NCI-H1417 treated with DMSO at 0.1 percent for 48 hours (cell line): ENCODE measurements at places on chromosomes 1 and 21.

DNA sequence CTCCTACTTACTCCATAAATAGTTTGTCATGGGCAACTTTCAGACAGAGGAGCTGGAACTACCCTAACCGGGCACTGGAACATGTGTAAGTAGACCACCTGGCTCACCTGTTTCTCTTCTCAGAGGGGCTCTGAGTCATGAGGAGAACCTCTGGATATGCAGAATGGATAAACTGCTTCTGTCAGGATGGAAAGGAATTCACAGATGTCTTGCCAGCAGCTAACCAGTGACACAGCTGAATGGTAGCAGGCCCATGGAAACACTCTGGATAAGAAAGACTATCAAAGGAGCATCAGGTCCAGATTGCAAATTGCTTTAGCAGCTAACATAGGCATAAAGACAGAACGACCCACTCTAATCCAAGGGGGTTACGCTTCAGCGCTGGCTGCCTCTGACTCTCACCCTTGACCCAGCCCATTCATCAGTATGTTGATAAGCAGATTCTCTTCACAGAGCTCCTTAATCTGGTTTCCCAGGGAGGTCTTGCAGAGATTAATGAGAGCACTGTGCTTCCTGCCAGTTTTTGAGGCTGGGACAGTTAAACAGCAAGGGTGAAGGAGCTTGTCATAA, 54.2 kb downstream of the HIVEP3 start:
- no peak for DNase-seq

DNA sequence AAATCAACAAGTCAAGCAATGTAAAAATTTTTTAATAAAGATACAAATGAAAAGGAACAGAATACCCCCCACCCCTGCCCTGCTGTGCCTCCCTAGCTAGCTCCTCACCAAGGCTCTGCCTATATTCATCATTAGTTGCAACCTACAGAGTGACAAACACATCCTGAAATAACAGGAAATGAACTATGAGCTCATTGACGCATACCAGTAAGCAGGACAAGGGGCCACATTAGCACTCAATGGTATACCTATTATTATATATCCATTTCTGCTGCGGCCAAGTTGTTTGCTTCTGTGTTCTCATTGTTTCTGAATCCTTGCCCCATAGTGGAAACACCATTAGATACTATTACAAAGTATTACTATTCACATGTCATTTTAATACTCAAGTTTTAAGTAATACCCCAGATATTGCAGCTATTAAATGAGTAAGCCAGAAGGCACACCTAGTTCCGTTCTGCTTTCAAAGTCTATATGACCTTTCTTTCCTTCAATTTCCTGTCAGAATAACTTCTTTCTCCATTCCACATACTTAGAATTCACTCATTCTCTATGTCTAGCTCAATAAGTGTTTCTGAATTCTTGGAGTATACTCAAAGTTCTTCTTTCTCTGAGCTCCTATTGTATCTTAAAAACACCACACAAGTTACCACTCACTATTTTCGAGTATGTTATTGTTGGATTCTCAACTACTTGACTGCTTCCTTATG, 1214.9 kb downstream of the PLA2G4A start:
- DNase-seq = no peak

DNA sequence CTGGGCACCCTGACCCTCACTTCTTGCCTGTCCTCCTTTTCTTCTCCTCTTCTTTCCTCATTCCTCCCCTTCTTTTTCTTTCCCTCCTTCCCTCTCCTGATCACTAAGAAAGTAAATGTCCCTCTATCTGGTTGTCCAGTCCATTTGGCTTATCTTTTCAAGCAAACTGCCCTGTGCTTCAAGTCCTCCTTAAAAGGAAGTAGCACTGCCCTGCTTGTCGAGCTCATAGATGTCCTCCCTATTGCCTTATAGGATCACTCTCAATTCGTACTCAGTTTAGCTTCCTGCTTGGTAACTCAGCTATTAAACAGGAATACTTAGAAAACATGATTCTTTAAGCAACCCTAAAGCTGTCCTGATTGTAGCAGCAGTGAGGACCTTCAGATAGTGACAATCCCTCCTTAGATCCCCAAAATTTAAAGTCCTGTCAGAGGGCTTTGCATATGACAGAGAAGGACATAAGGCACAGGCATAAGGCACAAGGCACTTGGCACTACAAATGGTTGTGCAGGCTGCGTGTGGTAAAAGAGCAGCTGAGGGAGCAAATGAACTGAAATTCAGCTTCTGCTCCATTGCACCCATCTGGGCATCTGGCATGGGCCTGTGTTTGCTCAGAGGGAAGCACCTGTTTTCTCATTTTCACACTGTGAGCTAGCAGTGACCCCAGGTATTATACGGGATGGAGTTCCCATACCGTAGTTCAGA, 26.1 kb upstream of the SLAMF6 start:
- no peak for DNase-seq

DNA sequence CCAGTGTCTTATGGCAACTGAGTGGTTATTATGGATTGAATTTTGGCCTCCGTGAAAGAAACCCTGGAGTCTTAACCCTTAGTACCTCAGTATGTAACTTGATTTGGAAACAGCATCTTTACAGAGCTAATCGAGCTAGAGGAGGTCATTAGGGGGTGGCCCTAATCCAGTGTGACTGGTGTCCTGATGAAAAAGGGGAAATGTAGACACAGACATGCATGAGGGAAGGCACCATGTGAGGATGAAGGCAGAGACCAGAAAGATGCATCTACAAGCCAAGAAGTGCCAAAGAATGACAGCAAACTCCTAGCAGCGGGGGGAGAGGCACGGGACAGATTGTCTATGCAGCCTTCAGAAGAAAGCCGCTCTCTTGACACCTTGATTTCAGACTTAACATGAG, 14.7 kb downstream of the DOP1B start:
- no peak for DNase-seq

GRCh38 chr1:48552420-48552819, 80.4 kb upstream of the SPATA6 start:
- DNase-seq = no peak

DNA sequence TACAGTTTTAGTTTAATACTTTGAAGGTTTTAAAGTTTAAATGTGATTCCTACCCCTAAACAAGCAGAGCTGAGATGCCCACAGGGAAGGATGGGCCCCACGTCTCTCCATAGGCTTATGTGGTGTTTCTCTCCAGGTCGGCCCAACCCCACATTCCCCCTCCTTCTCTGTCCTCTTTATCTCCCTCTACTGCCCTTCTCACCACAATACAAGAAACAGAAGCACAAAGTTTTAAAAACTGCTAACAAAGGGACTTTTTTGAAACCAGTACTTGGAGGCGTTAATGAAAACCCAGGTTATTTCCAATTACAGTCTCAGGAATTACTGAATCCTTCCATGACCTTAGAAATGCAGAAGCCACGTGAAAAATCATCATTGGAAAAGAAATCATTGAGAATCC, 324.0 kb downstream of the NTNG1 start:
- DNase-seq = no peak

DNA sequence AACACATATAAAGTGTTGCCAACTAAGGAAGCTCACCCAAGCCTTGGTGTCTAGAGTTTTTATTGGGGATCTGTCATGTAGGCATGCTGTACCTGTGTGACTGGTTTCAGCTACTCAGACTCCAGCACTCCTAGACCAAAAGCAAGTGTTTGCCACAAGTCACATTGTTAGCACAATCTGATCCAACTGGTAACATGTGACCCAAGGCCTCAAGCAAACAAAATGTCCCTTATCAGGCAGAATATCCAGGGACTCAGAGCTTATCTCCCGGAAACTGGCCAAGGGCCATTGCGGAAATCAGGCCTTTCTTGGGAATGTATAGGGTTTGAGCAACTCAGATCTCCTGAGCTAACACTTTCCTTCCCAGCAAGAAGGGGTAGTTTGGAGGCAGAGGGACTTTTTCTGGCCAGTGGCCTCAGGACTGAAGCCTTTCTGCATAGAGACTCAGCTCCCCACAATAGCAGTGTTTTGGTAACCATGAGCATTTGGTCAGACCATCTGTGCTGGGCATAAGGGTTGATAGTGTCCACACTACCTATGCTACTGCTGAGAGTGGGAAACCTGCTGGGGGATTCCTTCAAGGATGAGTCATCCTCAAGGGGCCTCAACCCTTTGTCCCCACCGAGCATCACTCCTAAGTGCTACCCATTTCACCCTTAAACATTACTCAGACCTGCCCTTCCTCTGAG, 29.6 kb downstream of the NHLH2 start:
- DNase-seq = no peak

DNA sequence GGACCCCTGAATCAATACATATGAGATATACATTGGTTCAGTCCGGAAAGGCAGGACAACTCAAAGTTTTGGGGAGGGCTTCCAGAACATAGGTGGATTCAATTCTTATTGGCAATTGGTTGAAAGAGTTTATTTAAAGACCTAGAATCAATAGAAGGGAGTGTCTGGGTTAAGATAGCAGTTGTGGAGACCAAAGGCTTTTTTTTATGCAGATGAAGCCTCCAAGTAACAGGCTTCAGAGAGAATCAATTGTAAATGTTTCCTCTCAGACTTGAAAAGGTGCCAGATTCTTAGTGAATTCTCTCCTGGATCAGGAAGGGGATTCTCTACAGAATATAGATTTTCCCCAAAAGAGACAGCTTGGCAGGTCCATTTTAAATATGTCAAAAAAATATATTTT, 27.0 kb upstream of the CD5L start:
- no peak for DNase-seq

DNA sequence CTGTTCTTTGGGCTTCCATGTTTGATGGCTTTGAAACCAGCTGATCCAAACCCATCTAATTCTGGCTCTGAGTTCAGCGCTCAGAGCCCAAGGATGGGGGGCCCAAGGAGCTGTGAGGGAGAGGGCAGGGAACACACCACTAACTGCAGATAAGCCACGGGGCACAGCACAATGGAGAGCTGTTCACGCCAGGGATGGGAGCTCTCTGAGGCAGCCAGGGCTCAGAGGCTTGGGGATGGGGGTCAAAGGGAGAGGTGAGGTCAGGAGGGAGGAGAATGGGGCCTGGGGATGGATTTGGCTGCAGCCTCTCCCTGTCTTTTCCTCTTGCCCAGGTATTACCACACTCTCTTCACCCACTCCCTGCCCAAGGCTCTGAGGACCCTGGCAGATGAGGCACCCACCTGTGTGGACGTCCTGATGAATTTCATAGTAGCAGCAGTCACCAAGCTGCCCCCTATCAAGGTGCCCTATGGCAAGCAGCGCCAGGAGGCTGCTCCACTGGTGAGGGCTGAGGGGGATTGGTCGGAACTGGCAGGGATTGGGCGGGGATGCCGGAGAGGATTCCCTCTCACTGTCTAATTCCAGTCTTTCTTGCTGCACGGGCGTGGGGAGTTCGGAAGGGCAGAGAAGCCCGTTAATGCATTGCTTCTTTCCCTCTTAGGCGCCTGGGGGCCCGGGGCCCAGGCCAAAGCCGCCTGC, 11.3 kb downstream of the SLC30A2 start:
- DNase-seq = no peak
